ENCODE measurements at places on chromosomes 1 and 21. TPM values are rescaled to one million over a fixed set of nuclear protein-coding genes. Genes with fewer than 3 reads are reported as not detected.

Gene KRTAP11-1
- total RNA-seq: not detected

DNA sequence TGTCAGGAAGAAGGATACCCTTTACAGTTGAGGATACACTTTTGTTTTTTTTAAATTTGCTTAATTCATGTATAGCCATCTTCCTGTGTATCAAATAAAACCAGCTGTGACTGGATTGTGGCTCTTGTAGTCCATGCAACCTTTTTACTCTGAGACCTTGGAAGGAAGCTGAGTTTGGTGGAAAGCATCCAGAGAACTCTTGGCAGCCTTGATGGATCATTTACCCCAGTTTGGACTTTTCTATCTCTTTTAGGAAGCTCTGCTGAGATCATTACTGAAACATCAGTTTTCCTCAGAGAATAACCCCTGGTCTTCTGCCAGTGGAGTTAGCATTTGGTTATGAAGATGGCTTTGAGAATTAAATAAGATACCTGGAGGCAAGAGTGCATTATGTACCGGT lies 21.2 kb upstream of the APOBEC4 start:
- no peak for ATAC-seq

- peak; percentile 77 for ATAC-seq
These were observed 4.5 kb downstream of the HDGF start for GRCh38 chr1:156746728-156747631.

Gene FCRL6
- total RNA-seq: 0.94 TPM

Gene UBE2U
- not detected for total RNA-seq

DNA sequence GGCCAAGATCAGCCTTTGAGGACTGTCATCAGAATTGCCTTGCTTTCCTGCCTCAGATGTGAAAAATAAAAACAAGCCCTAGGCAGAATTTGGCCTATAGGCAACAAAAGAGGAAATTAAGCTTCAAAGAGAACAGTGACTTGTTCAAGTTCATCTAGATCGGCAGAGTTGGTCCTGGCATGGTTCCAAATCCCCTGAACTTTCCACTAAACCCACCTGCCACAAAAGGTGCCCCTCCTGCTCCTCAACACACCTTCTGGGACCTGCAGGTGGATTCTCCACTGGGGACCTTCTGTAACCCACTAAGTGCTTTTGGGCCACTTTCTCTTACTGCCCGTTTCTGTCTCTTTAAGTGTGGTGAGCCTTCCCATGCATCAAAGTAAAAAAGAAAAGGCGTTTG lies 42.5 kb upstream of the LRRN2 start:
- ATAC-seq: no peak

DNA sequence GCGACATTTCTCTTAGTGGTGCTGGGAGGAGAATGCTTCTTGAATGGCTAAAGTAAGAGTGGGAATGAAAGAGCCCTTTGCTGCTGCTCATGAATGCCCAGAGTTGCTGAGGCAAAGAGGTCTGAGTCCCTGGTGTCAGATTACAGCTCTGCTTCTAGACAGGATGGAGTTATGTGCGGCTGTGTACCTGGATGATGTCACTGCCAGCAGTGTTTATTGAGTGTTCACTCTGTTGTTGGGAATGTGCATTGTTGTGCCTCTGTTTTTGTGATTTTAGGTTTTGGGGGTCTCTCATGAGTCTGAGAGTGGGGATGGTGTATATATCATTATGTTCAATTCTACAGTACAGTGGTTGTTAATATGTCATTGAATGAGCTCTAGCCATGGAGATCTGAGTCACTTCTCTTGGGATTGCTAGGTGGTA lies 2.7 kb downstream of the CDC14A start:
- ATAC-seq: no peak

- no peak for ATAC-seq
These were observed 84.5 kb downstream of the POU2F1 start for GRCh38 chr1:167305059-167305705.

Gene KRTAP21-2
- not detected for total RNA-seq

GRCh38 chr1:17525996-17526686 lies 13.4 kb upstream of the ARHGEF10L start:
- ATAC-seq: no peak

Measured in gastroesophageal sphincter (tissue), 4 donors.